ENCODE measurements at places on chromosomes 7 and 10.

GRCh38 chr7:143279186-143280098, 5.3 kb upstream of the TMEM139 start:
- no peak for DNase-seq

DNA sequence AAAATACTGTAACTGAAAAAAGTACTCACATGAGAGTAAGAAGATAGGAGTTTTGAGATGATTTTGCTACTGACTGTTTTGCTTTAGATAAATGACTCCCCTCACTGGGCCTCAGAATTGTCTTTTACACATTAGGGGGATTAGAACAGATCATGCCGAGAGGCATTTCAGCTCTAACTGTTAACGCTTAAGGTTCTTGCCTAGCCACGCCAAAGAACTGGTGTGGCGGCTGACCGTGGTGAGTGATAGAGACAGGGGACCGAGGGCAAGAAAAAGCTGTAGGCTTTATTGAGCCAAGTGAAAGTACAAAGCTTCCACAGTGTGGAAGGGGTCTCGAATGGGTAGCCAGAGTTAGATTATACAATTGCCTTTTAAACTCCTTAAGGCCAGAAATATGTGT, 368.5 kb upstream of the MYO3A start:
- no peak for DNase-seq

DNA sequence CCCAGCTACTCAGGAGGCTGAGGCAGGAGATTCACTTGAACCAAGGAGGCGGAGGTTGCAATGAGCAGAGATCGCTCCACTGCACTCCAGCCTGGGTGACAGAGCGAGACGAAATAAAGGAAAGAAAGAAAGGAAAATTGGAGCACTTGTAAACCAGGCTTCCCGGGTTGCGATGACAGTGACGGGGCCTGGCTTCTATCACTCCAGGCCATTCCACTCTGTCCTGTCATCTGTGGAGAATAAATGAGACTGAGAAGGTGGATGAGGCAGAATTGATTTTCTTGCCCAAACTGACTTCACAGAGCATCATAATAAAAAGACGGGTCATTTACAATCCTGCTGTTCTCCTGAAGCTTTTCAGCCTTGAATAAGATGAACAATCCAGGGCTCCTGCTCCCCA, 12.1 kb upstream of the KPNA7 start:
- DNase-seq = no peak

GRCh38 chr10:14740684-14741247, 33.9 kb downstream of the FAM107B start:
- DNase-seq = no peak

Data from esophagus squamous epithelium (tissue), 5 donors.